ENCODE measurements at places on chromosomes 11 and 22.

DNA sequence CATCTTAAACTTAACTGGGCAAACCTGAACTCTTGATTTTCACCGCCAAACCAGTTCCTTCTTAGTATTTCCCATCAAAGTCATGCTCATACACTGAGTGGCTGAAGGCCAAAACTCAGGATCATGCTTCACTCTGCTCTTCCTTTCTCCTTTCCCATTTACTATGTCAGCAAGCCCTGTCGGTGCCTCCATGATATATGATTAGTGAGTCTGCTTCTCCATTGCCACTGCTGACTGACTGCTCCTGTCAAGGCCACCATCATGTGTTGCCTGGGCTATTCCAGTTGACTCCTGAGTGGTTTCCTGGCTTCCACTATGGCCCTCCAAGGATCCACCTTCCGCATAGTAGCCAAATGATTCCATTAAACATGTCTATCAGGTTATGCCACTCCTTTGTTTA lies 42.8 kb upstream of the AMPD3 start:
- no peak for DNase-seq

- no peak for DNase-seq
Measured at GRCh38 chr11:32050264-32050663, 40.6 kb upstream of the RCN1 start.

DNA sequence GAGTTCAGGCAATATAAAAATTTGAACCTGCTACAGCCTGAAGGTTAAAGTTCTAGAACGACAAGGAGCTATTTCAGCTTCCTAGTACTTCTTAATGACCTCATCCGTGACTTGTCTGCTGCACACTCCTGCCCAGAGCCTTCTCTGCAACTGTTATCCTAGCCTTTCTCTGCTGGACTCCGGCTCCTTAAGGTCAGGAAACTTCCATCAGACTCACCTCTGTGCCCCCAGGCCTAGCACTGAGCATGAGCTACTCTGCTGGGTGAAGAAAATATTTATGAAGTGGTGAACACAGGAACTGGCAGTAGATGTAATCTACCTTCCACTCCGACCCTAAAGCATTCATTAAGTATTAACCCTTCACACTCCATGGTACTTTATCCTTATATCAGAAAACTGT lies 18.4 kb downstream of the CSNK2A3 start:
- no peak for DNase-seq

GRCh38 chr11:48063424-48063978 lies 83.1 kb downstream of the PTPRJ start:
- no peak for DNase-seq

DNA sequence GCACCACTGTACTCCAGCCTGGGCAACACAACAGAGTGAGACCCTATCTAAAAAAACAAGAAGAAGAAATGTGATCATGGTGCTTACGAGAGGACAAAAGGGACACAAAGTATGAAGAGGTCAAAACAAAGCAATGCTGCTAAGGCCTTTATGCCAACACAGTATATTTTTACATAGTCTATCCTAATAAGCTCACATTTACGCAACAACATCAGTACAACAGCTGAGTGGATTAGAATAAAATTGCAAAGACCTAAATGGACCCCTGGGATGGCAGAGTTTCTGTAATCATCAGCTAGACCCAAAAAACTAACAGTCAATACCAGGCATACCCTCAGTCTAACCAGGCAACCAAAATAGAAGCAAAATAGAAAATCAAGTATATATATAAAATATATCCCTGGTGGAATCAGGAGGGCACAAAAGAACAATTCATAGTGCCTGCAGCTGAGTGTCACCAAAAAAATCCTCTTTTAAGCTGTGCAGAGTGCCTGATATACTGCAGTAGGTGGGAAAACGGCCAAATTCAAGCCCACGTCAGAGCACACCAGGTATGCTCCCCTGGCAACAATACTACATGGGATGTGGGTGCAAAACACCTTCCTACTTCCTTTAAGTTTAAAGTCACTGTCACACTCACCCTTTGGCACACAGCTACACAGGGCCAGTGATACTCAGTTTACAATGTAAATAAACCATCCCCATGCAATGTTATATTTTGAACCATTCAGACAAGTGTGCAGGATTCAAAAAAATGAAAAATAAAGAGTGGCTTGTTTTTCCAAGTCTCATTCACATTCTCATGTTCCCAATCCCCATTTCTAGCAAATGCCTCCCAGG lies 57.8 kb downstream of the RBFOX2 start:
- no peak for DNase-seq

DNA sequence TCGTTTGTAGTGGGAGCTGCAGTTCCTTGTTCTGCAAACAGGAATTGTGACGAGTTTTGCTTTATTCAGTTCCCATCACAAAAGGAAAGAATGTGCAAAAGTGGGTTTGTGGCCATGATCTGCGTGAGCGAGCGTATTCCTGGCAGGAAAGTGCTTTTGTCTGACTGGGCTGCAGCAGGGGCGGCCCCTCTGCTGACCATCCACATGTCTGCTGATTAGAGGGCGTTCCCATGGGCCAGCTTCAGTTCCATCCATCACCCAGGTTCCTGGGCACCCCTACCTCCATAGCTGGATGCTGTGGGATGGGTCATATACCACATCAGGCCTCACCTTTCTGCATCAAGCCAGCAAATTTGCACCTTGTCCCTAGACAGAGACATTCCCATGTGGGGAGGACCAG lies 28.9 kb upstream of the GAL start:
- DNase-seq: no peak

GRCh38 chr11:34750692-34751405 lies 130.0 kb downstream of the EHF start:
- DNase-seq: no peak

GRCh38 chr11:128471138-128471661 lies 116.2 kb downstream of the ETS1 start:
- no peak for DNase-seq

DNA sequence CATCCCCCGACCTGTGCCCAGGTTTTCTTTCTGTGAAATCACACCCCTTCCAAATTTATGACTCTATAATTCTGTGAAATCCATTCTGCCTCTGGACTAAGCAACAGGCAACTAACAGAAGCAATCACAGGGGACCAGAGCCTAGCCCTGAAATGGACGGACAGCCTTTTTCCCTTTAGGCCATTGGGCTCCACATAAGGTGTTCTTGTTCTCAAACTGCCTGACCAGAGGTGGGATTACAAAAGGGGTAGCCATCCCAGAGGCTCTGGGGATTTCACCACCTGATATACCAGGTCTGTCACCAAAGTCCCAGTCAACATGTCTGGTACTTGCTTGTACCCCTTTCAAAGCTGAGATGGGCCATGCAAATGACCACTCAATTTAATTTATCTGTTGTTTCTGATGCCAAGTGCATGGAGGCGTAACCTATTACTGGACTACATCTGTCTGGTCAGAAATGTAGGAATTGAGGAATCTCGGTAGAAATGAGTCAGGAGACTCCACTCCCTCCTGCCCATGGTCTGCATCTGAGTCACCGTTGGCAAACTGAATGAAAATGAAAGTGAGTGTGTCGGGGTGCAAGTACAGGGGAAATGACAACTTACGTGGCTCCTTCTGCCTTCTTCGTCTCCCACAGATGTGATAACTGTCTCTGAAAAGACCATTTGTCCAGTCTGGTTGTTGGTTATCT lies 10.2 kb downstream of the DKK3 start:
- DNase-seq: no peak

DNA sequence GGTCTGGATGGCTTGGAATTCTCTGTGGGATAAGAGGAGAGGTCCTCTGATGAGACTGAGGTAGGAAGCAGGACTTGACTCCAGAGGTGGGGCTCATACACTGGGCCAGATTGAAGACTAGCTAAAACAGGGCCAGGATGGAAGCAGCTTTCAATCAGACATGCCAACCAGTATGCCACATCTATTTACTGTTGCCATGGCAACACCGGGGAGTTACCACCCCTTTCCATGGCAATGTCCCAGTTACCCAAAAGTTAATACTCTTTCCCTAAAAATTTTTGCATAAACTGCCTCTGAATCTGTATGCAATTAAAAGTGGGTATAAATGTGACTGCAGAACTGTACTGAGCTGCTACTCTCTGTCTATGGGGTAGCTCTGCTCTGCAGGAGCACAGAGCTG lies 247.5 kb upstream of the ZBED5 start:
- DNase-seq: no peak

DNA sequence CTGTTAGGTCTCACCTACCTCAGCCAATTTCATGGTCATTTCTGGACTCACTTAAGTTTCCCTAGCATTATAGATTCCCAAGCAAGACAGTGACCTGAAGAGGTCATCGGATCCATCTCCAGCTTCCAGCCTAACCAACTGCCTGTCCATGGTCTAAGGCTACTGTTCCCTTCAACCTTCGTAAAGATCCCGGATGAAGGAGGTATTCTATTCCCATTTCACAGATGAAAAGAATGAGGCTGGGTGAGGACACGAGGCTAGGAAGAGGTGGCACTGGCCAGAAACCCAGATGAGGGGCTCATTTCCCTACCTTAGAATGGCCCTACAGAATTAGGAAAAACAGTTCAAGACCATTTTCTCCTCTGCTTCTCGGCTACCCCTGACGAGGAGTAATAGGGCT lies 31.3 kb upstream of the DRD2 start:
- DNase-seq: no peak

DNA sequence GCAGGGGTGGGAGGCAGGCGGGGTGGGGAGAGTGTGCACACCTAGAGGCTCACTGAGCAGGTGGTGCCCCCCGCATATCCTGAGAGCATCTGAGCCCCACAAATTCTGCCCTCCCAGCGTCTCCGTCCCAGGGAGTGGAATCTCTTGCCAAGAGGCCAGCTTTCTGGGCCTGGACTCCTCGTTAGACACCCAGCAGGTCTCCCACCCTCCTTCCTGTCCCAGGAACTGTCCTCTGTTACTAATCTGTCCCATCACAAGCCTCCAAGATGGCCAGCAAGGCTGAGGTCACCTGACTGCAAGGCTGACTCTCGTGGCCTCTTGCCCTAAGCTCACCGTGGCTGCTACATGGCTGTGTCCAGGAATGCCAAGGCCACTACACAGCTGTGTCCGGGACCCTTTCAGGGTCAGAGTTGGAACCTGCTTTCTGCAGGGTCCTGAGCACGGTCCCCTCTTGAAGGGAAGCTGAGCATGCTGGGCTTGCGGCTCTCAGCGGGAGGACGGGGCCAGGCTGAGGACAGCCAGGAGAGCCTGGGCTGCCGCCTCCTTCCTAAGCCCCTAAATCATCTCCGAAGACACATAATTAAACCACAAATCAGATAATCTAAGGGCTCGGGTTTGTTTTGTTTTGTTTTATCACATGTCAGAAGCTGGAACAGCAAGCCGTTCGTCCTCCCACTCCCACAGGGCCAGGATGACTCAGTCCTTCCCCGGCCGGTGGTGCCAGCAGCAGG lies 1327.3 kb downstream of the TBC1D22A start:
- DNase-seq: peak; percentile 82

DNA sequence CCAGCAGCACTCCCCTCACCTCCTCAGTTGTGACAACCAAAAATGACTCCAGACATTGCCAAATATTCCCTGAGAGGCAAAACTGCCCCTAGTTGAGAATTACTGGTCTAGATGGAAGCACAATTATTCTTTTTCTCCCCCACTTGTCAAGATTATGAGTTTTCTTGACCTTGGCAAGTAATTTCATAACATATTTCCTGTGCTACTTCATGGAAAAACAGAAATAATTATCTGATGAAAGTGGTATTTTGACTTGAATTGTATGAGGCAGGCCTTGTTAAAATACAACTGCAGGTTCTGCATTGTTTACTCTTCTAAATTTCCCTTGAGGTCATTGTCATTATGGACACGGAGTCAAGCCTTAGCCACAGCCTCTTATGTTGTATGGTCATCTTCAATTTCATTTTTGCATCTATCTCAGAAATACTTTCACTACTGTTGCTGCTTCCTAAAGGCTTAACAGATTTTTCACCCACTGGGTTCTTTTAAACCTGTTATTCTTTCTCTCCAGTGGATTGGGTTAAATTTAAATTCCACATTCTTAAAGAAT lies 32.2 kb upstream of the LDLRAD3 start:
- DNase-seq: no peak

GRCh38 chr11:128399251-128400121 lies 187.9 kb downstream of the ETS1 start:
- DNase-seq: no peak

GRCh38 chr22:17233348-17234043 lies 14.3 kb upstream of the ADA2 start:
- no peak for DNase-seq

DNA sequence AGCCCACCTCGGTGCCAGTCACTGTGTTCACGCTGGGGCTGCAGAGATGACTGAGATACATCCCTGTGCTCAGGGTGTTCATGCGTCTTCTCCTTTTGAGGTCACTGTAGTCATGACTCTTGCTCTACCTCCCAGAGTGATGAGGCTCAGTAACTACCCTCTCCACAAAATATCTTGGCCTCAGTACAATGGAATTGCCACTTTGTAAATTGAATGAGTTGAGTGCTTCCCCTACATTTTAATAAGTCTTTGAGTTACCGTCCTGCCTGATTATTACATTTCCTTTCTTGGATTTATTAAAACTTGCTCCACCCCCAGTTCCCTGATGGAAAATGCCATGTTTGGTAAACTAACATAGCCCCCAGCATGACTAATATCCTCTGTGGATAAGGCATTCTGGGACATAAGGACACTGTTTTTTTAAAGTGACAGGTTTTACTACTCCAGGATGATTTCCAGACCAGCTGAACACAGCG lies 15.9 kb downstream of the PRSS23 start:
- DNase-seq: no peak

DNA sequence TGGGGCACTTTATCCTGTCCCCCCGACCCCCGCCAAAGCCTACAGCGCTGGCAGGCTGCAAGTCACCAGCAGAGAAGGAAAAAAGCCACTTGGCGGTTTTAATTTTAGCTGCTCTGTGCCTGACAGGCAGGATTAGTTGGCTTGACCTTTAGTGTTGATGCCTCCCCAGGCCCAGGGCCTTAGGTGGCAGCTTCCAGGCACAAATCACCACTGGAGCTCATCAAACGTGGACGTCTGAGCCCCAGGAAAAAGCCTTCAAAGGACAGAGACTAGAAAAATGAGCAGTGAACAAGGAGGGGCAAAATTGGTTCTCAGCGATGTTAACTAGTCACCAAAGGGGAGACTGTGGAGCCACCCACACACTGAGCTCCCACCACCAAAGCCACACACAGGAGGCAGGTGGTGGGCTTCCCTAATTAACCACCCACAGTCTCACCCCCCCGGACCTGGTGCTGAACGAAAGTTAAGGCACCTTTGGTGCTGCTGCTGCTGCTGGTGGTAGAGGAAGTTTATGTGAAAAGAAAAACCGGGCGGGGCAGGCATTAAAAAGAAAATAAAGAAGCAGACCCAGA lies 4.4 kb upstream of the PYGM start:
- peak; percentile 52 for DNase-seq

- DNase-seq: peak; percentile 84
Measured at GRCh38 chr11:61777234-61778090, 14.9 kb downstream of the TMEM258 start.
